ENCODE measurements at places on chromosomes 3 and 15.

DNA sequence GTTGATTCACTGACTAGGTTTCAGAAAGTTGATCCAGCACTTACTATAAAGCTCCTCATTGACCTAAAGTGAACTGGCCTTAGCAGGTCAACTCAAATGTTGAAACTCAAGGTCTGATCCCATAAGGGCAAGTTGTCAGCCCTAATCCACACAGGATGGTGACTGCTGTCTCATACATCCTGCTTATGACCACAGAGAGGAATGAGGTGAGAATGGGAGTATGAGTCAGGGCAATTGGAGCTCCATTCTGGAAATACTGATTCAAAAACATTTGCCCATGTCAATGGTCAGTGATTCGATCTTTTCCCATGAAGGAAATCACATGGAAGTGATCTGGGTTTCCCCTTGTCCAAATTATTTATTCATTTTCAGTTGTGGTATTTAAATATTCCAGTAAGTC is 78.7 kb downstream of the ZNF385D start:
- no peak for DNase-seq

DNA sequence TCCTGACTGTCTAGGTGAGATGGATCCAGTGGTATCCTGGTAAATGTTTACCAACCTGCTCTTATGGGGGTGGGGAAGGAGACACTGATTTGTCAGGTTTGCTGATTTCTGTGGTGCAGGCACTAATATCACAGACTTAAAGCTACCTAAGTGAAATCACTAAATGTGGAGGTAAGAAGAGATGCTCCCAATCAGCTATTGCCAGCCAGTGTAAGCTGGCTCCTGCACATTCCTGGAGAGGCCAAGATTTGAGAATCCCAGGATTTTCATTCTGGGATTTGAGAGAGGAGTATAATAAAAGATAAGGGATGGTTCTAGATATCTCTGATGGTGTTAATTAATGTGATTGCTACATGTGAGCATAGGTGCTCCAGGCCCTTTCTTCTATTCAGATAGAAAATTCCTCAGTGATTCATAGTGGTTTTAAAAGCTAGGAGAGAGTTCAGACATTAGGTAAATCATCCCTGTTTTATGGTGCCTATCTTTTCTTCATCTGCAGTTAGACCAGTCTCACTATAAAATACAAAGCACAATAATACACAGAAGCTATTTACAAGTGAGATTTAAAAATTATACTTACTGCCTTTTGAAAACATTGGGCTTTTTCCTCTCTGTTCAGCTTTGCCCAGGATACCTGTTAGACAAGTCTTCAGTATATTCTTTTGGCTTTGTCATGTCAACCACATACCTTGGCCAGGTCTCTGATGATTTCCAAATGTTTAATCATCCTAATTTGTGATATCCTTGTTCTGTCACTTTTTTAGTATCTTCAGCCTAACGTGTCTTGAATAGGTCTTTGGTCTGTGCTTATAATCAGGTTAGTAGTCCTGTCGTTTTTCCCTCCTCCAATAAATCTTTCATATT is 90.9 kb downstream of the MBNL1 start:
- DNase-seq: no peak

- DNase-seq: no peak
Observed at GRCh38 chr3:193780397-193780796, 187.4 kb downstream of the OPA1 start.

DNA sequence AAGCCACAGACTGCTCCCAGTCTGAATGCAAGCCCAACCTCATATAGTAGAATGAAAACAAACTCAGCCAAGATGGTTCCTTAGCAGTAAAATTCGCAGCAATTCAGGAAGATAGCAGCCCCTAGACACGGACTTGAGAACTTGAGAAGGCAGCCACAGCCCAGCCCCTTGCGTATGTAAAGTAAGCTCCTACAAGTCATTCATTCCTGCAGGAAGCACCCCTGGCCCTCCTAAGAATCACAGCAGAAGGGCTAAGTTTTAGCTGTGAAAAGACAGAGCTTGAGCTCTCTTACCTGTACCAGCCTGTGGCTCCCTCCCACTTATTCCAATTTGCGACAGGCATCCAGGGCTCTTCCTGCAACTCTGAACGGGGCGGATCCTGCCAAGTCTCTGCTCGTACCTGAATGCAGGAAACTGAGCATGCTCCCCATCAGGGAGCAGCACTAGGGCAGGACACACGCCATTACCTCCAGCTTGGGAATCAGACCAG is 136.4 kb downstream of the MAGI1 start:
- no peak for DNase-seq

GRCh38 chr3:161890147-161890625 is 393.6 kb downstream of the OTOL1 start:
- DNase-seq: no peak

DNA sequence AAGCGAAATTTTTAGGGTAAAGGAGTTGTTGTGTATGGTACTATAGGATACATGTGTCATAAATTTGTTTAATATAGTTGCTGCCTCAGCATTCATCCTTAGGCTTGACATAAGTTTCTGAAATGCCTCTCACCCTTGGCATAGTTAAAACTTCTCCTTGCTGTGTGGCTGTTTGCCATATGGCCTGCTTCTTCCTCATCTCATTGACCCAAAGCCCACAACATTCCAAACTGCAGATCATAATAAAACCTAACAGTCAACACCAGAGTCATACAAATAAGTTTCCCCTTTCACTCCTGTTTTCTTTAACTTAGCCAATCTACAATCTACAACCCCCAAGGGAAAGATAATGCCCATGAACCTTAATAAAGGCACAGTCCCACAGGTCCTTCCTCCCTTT is 136.6 kb downstream of the TMCC1 start:
- peak; percentile 17 for DNase-seq

GRCh38 chr3:149327156-149327555 is 6.3 kb downstream of the TM4SF18 start:
- DNase-seq: no peak

GRCh38 chr3:129176051-129176450 is 7.6 kb downstream of the CNBP start:
- DNase-seq: no peak

DNA sequence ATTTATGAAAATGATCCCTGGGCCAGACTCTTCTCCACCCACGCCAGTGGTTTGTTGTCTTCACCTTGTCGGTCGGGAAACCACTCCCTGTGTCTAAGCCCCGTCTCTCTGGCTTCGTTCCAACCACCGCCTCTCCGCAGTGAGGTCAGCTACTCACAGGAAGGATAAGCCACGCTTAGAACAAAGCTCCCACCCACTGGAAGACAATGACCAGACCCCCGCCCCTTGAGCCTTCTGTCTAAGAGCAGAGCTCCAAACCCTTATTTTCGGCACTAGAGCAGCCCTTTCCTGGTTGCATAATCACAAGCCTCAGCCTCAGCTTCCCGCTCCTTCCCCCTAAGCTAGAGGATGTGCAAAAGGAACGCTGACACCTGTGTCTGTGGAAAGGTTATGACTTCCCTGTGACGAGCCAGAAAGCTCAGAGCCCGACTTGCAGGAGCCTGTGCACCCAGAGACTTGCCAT is 114.9 kb upstream of the MEF2A start:
- peak; percentile 54 for DNase-seq
